ENCODE measurements at places on chromosomes 11 and 22. TPM values are rescaled to one million over a fixed set of nuclear protein-coding genes. Genes with fewer than 3 reads are reported as not detected.

Gene GLB1L2
- total RNA-seq, result under 0.01 TPM

DNA sequence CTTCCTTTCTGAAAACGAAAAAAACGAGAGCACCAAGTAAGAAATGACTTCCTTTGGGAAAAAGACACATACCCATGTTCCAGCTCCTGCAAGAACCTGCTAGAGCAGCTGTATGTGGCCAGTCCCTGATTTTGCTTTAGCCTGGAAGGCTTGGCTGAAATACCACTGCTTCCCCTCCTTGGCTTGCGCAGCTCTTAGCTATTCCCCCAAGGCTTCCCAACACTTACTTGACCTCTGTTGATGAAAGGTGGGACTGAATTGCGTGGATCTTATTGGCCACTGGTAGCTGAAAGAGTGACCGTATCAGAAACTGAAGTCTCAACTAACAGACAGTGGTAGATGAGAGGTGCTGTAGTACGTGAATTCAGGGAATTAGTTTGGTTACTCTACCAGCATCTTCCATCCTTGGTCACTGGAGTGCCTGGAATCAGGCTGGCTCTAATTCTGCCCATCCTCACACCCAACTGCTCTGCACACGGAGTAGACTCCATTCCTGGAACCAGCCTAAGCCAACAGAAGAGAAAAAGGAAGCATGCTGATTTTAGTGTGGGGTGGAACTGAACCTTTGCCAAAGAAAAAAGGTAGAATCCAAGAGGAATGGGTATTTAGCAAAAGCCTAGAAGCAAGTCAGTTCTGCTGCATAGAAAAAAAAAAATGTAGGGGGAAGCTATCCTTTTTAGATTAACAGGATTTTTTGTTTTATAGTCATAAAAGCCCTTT lies 73.8 kb upstream of the CRTAM start:
- no peak for DNase-seq

DNA sequence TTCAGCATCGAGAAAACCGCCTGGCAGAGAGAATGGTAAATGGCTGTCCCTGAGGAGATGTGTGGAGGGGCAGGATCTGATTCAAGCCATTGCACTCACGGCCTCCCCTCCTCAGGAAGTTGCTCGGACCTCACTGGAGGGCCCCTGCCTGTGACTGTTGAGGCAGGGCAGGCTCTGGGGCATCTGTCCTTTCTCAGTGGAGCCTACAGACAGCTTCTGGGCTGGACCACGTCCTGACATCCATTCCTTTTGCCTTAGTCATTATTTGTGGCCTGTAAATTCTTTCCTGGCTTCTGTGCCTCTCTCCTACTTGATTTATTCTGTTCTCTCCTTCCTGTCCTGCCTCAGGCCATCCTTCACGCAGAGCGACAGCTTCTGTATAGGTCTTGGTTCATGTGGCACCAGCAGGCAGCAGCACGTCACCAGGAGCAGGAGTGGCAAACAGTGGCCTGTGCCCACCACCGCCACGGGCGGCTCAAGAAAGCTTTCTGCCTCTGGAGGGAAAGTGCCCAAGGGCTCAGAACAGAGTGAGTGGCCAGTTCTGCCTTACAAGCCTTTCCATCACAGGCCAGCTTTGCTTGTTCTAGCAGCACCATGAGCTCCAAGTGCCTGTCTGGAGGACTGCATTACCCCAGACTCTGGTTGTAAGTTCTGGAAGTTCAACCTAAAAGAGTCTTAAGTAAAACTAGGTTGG lies 59.6 kb downstream of the PISD start:
- peak; percentile 91 for DNase-seq

Gene CCDC73
- not detected for total RNA-seq

- peak; percentile 26 for DNase-seq
These were observed 35.7 kb upstream of the LRRC10B start for GRCh38 chr11:61472868-61473267.

- no peak for DNase-seq
These were observed 3.1 kb downstream of the SLC25A22 start for GRCh38 chr11:794766-795633.

DNA sequence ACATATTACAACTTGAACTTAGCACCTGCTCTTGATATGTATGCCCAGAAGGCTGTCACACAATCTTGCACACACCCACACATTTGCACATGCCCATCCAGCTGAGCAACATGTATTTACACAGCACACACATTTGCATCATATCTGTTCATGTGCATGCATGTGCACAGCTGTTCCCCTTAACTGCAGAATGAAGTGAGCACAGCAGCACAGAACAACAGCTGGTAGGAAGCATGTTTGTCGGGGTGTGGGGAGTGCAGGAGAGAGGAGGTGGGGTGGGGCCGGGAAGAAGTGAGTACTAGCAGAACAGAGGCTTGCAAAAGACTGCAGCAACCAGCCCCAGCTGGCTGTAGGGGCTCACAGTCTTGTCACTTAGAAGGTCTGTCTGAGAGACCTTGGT lies 296.5 kb downstream of the KIRREL3 start:
- DNase-seq, result no peak

GRCh38 chr11:21983431-21983830 lies 209.5 kb upstream of the ANO5 start:
- no peak for DNase-seq

GRCh38 chr11:117488996-117489952 lies 161.6 kb downstream of the CEP164 start:
- DNase-seq, result no peak

Gene RASGRP2
- total RNA-seq, result not detected

DNA sequence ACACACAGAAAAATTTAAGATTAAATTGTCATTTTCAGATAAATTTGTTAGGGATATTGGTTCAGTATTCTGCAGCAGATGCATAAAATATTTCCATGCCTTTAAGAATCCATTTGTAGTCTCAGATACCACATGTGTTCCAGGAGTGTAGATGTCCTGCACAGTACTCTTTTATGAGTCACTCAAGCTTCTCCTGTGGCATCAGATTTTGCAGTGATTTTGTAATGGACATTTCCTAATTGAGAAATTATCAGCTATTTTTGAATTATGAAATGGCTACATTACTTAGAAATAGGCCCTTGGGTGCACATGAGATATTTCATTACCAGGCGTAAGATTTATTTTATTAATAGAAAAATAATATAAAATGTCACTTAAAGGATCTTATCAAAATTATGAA lies 18.9 kb downstream of the MMP3 start:
- DNase-seq, result no peak

- DNase-seq, result no peak
These were observed 23.1 kb downstream of the FADD start for GRCh38 chr11:70226183-70226582.

DNA sequence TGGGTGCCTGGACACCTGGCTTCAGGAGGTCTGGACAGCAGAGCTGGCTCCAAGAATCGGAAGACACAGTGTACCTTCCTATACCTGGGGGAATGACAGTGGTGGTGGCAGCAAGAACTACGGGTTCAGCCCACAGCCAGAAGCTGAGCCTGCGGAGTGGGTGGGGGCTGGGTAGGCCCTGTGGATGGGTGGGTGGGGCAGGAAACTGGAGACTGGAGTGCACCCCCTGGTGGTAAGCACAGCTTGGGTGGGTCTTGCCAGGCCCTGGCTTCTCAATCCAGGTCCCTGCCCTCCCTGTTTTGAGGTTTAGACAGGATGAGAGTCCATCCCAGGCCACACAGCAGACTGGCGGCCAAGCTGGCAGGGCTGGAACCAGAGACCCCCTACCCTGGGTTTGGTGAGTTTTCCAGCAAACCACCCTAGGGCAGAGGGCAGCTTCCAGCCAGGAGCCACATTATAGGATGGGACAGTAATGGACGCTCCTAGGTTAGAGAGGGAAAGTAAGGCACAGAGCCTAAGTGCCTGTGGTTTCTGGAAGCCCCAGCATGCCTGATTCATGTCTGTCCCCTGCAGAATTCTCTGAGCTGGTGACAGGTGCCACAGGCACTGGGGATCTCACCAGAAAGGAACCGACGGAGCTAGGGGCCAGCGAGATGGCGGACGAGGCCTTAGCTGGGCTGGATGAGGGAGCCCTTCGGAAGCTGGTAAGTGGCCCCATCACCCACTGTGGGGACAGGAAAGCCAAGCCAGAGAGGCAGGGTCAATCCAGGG lies 1.7 kb downstream of the SMTN start:
- DNase-seq, result peak; percentile 64

Gene MS4A3
- total RNA-seq, result not detected

Gene CHEK1
- 30.3 TPM for total RNA-seq

DNA sequence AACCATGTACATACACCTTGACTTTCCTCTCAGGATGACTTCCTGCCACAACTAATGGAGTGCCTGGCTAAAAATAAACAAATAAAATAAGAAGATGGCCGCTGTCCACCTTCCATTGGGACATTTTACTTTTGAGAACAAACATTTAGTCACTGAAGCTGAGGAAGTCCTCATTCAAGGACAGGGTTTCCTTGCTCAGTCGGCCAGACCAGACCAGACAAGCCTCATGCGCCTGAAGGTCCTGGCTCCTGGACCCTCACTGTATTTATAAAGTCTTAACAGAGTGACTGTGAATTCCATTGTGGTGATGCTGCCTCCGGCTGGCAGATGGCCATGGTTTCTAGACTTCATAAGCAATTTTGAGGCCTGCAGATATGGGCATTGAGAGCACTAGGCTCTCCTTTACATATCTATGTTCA lies 114.5 kb downstream of the MAML2 start:
- peak; percentile 96 for DNase-seq

DNA sequence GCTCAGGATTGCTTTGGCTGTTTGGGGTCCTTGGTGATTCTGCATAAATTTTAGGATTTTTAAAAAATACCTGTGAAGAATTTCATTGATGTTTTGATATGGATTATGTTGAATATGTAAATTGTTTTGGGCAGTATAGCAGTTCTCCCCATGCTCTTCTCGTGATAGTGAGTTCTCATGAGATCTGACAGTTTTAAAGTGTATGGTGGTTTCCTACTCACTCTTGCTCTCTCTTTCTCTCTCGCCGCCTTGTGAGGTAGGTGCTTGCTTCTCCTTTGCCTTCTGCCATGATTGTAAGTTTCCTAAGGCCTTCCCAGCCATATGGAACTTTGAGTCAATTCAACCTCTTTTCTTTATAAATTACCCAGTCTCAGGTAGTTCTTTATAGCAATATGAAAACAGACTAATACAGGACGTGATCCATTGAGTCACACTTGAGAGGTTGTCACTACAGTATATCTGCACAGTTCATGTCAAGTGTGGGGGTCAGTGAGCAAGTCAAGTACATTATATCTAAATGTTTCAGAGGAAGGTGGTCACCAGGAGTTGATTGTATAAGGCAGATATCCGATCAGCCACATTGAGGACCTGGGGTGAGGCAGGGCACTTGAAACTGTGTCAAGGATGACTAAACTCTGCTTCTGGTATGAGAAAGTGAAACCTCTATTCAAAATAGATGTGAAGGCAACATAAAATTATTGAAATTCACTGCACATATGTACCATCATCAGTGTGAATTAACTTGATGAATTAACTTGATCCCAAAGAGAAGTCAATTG lies 70.7 kb upstream of the CCDC179 start:
- peak; percentile 16 for DNase-seq

- no peak for DNase-seq
These were observed 711.1 kb upstream of the LRRC4C start for GRCh38 chr11:42170601-42171000.

Gene USP2
- total RNA-seq, result 0.18 TPM

Gene POU2AF3
- total RNA-seq, result not detected

- peak; percentile 67 for DNase-seq
These were observed 7.5 kb downstream of the GP1BB start for GRCh38 chr22:19730655-19731360.

Gene PLEKHB1
- total RNA-seq, result 0.36 TPM

DNA sequence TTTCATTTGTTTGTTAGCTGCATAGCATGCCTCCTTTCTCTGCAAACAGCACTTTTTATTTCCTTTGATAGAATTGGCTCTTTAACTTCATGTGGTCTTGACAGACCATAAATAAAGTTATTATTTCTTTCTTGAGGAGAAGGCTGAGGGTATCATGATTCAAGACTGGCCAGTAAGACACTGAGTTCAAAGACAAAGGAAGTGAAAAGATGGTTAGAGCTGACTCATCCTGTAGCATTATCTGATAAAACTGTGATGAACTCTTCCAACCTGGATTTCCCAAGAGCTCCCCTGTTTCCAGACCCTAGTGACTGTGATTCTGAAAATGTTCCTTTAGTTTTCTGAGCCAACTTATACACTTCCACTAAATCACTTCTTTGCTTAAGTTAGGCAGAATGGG lies 179.3 kb upstream of the FAT3 start:
- DNase-seq, result no peak

DNA sequence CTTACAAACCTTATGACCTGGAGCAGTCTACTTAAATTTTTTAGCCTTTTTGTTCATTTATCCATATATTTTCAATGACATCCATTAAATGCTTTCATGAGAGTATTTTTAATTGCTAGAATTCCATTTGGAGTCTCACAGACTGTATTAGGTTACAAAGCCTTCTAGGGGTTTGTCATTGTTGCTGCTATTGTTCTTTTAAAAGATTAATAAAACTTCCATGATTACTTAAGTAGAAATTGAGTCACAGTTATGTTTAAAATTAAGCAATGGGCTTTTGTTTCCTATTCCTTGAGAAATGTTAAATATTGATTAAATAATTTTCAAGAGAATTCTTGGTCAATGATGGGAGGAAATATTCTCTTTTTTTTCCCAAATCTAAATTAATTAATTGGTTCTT lies 1408.4 kb upstream of the RAG2 start:
- DNase-seq, result no peak

GRCh38 chr22:31800065-31800464 lies 46.2 kb downstream of the DEPDC5 start:
- DNase-seq, result peak; percentile 78

GRCh38 chr11:92662601-92663360 lies 306.7 kb upstream of the MTNR1B start:
- no peak for DNase-seq

DNA sequence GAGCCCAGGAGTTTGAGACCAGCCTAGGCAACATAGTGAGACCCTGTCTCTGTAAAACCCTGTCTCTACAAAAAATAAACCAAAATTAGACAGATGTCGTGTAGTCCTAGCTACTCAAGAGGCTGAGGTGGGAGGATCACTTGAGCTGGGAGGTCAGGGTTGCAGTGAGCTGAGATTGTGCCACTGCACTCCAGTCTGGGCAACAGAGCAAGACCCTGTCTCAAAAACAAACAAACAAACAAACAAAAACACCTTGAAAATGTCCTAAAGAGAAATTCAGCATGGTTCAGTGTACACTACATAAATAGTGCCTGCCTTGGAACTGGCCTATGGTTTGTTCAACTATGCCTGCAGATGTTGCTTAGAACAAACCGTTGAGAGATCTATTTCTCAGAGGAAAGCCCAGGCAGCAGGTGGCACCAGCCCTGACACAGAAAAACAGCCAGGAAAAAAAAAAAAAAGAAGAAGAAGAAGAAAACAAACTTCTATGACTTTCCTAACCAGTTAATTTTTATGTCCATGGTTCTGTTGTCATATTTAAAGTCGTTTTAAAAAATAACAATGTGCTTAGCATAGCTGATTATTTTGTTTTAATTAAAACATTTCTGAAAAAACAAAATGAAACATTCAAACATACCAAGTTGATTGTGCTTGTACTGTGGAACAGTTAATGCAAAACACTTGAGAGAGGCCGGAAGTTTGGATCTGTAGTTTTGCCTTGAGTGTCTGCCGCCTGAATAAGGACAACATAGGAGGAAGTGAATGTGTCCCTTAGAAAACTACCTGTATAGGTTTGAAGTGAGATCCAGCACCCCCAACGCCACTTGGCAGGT lies 5.4 kb downstream of the KREMEN1 start:
- no peak for DNase-seq

- DNase-seq, result no peak
These were observed 78.1 kb downstream of the GAB2 start for GRCh38 chr11:78339483-78339882.

- no peak for DNase-seq
These were observed 509.1 kb downstream of the OPCML start for GRCh38 chr11:133023232-133023631.

GRCh38 chr11:58451585-58451984 lies 9.5 kb upstream of the OR5B12 start:
- DNase-seq, result peak; percentile 6
